ENCODE measurements at places on chromosomes 12 and 14.

DNA sequence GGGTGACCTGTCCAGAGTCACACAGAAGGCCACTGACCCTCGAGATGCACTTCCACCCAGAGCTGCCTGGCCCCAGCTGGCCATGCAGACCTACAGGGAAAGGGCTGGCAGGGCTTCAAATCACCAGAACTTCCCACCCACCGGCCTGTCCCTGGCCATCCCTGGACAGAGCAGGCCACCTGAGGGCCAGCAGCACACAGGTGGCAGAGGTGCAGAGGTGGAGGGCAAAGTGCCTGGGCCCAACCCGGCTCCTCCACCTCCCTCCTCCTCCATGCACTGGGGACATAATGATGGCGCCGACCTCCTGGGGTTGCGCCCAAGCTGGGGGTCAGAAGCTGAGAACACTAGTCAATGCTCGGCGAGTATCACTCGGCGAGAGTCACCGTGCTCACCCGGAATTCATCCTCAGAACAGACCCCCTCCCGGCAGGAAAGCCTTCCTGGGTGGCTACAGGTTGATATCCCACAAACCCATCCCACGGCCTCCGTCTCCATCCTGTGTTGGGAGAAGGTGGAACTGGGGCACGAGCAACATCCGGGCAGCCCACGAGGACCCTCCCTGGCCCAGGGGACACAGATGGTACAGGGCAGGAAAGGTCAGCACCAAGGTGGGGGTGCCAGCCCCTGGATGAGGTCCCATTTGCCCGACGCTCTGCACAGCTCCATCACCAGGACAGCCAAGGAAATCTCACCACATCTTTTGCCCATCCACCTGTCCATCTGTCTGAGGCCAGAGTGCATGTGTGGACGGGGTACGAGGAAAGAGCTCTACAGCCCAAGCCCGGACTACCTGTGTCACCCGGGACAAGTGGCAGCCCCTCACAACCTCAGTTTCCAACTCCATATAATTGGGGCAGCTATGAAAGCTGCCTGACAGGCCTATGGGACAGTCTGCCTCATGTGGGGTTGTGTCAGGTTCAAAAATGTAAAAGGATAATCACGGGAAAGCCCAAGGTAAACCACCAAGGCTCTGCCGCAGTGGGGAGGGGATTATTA lies 10.8 kb downstream of the BEGAIN start:
- no peak for DNase-seq

GRCh38 chr12:54959291-54960018 lies 25.1 kb downstream of the TESPA1 start:
- no peak for DNase-seq

DNA sequence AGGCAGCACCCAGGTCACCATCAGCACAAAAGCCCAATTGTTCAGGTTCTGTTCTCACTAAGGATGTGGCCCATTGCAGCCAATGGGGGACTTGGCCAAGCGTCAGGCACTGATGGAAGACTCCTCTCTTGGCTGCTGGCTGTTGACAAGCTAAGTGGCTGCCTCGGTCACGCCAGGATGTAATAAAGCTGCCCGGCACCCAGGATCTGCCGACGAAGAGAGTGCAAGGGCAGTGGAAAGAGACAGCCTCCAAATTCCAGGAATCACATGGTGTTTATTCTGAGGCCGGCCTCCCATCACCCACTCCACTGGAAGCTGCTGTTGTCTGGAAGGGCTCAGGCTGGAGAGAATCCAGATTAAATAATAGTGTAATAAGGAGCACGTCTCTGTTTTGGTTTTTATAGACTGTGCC lies 451.8 kb upstream of the TBX3 start:
- no peak for DNase-seq

DNA sequence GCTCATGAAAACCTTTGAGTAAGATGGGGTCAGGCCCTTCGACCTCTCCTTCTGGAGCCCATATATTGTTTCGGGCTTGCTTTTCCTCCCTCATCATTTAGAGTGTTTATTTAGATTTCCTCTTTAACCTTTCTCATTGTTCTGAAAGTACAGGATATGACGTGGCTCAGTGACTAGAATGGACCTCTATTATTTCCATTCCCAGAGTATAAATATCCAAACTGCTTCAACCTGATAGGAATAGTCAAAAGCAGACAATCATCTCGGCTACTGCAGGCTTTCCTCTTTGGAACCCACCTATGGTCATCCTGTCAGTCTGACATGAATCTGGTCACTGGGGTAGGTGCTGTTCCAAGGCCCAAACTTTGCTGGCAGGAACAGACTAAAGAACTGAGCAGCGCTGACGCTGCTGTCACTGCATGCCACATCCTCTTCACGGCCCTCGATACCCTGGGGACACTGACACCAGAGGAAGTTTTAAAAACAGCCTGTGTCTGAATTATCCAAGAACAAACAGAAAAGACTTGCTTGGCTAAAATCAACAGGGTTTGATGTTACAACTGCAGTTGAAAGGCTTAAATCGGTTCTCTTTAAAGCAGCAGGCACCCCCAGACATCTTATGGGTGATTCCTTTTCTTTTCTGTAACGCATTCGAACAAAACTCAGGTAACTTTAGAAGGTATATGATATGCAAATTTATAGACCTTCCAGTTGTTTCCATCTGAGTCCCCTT lies 5.0 kb upstream of the DDX47 start:
- DNase-seq: peak; percentile 90

DNA sequence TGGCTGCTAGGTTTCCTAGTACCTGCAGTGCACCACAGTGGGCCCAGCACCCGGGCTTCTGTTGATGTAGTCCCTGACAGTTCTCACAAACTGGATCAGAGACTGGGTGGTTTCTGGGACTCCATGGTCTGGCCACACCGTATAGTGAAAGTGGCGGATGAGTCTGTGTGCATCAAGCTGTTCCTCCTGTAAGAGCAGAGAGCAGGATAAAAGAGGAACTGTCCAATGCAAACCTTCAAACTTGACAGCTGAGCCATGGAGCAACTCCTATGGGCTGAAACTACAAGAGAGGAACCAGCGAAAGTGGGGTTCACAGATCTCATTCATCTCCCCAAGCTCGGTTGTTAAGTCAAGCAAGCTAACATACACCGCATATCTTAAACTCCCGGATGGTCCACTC lies 102.8 kb downstream of the PTPRB start:
- DNase-seq: no peak

DNA sequence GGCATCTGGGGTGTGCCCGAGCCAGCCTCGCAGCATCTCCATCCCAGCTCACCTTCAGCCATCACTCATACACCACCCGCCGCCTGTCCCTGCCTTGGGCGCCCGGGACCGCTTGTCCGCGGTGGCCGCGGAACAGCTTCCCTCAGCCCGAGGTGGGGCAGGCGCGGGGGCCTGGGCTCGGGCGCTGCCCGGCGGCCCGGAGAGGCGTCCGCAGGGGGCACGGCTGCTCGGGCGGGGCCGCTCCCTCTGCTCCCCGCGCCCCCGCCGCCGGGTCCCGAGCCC lies 430 bp downstream of the SLC41A2 start:
- DNase-seq: peak; percentile 78

DNA sequence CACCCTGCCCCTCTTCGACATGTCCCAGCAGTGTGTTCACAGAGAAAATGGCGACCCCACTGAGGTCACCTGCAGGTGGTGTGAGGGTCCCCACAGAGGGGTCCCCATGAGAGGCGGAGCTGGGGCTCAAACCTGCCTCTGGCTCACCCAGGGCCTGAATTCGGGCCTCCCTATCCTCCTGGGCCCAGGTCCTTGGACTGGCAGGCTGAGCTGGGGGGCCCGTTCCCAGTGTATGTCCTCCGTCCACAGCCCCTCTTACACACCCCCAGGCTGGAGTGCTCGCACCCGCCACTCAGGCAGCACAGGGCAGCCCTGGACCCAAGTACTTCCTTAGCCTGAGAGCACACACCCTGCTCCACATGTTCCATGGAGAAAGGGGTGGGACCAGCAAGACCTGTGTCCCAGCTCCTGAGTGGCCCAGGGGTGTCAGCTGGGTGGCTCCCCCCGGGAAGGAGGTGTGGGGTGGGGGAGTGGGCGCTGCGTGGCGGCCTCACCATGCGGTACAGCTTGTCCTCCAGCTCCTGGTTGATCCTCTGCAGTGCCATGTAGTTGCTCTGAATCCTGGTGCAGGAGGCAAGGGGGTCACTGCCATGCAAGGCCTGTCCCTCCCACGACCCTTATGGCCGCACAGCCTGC lies 42.6 kb downstream of the BEGAIN start:
- DNase-seq: no peak

DNA sequence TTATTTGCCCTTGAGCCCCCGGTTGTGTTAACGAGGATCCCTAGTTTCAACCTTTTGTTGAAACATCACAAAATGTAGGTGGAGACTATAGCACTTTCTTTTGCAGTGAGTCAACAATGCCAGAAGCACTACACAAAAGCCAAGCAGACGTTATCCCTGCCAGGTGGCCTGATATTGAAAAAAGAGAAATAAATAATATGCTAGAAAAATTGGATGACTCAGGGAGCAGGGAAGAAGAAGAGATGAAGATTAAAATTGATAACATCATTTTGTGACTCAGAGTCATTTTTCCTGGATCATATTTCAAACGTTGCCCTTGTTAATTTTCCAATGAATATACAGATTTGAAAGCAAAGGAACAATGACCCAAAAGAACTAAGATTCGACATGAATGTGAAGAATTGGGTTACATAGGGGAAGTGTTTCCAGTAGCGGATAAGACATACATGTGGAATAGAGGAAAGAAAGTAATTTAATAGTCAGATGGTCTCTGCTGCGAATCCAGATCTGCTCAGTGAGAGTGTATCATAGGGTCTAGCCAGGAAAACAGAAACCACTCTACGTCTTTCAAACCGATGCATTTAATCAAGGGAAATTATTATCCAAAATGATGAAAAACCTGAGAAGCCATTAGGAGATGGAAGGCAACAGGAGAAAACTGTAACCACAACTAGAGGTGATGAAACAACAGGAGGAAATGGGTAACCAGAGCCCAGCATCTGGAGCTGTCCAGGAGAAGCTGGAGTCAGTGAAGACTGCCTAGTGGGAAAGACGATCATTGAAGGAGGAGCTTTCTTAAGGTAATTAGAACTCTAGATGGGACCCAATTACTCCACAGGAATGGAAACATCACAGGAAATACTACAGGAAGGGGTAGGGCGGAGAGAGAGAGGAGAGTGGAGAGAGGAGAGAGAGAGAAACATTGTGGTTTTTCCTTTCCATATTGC lies 57.9 kb downstream of the RERG start:
- DNase-seq: no peak

DNA sequence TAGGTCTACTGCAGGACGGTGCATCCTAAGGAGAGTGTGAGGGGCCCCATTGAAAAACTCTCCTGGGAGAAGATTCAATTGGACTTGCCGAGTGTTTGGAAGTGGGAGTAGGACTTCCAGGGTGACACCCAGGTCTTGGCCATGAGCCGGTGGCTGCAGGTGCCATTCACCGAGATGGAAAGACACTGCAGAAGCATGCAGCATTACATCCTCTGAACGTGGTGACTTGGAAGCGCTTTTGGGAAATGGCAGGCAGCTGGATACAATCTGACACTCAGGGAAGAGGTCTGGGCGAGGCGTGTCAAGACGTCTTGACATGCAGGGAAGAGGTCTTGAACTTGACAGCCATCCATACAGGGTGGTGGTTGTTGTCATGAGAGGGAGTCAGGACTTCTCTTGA lies 126.9 kb downstream of the PAPOLA start:
- DNase-seq: no peak

DNA sequence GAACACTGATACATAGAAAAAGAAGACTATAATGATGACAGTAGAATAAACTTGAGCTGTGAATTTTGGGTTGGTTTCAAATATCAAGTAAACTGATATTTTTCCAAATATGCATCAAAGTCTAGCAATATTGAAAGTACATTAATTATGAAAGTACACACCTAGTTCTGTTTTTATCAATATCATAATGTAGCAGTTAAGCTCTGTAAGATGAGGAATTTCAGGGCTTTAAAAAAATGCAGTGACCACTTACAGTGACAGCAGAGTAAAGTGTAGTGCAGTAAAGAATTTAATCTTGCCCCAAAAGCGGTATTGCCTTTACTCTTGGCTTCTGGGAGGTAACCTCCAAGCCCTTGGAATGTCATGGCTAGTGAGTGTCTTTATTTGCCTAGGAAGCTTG lies 102.9 kb upstream of the ABCD2 start:
- DNase-seq: no peak

DNA sequence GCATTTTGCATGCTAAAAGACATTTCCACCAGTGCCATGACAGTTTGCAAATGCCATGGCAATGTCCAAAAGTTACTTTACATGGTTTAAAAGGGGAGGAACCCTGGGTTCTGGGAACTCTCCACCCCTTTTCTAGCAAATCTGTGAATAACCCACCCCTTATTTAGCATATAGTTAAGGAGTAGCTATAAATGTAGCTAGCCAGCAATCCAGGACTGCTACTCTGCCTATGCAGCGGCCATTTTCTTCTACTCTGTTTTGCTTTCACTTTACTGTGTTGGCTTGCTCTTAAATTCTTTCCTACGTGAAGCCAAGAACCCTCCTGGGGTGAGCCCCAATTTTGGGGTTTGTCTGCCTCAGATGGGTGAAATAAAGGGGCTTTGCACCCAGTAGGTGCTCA lies 141.0 kb downstream of the PTPN11 start:
- no peak for DNase-seq

- peak; percentile 97 for DNase-seq
Measured at GRCh38 chr12:7935590-7936581, at the start of gene SLC2A3. Gene SLC2A3 (minus strand): TSS chr12:7936187. CDS start chr12:7936034, 153 bp downstream.

- no peak for DNase-seq
Measured at GRCh38 chr12:96824838-96825236, 82.2 kb upstream of the NEDD1 start.

GRCh38 chr14:86779416-86779815 lies 1213.6 kb downstream of the GALC start:
- no peak for DNase-seq

- no peak for DNase-seq
Measured at GRCh38 chr12:109939504-109939903, 39.4 kb downstream of the TCHP start.

DNA sequence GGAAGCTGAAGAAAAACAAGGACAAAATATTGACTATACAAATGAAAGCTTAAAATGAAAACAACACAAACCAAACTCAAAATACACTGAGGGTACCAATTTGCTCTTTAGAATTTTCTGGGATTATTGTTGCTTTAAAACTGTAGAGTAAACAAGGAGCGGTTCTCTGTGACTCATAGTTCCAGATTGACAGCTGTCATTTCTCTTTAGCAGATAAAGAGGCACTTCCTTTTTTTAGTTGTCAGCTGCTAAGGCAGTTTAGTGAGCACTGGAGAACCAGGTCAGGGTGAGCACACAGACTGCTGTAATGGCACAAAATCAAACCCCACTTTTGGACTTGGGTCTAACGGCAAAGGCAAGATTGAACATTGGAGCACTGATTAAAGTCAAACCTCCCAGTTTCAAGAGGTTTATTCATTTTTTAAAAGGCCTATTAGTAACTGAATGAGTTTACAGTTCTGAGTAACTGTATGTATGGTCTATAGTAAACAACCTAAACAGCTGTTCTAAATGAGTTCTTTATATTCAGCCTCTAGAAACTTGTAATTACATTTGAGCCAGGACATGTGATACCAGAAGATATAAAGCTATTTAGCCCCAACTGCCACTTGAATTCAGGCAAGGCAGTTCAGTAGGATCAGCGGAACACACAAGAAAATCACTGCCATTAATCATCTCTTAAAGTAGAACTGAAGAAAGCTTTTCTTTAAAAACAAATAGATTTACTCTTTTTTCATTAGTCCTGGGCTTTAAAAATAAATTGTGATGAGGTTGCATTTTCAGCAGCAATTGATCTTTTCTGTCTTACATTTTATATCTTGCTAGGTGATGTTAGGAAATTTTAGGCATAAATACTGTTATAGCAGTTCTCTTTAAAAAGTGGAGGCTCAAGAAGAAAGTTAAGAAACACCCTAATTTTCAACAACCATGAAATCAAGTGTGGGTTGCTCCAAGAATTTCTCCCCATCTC lies 71.7 kb upstream of the PRICKLE1 start:
- no peak for DNase-seq

Data from activated CD4-positive, alpha-beta T cell treated with anti-CD3 and anti-CD28 coated beads, Interleukin-2, amount 10 ng/mL, durations not matched to agents 24 days and 14 days (primary cell).